Thymus (tissue), 14 donors: ENCODE measurements at places on chromosomes 7 and 10.

DNA sequence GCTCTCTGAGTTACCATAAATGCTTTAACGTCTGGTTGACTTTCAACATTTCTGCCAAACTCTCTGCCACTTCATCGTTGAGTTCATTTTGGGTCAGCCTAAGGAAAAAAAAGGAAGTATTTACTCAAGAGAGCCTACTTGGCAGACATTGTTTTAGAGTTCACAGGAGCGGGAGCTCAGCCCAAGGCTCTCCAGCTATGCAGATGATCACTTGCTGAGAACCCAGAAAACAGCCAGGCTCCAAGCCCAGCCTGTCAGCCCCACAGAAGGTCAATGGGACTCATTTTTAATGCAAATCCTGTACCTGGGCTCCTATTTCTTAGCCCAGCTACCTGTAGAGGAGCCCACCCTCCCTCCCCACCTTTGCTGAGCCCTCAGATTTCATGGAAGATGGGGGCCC lies 45.5 kb downstream of the NOD1 start:
- DNase-seq: no peak

GRCh38 chr10:90871279-90871765 lies 452 bp upstream of the RPP30 start:
- peak; percentile 62 for DNase-seq

DNA sequence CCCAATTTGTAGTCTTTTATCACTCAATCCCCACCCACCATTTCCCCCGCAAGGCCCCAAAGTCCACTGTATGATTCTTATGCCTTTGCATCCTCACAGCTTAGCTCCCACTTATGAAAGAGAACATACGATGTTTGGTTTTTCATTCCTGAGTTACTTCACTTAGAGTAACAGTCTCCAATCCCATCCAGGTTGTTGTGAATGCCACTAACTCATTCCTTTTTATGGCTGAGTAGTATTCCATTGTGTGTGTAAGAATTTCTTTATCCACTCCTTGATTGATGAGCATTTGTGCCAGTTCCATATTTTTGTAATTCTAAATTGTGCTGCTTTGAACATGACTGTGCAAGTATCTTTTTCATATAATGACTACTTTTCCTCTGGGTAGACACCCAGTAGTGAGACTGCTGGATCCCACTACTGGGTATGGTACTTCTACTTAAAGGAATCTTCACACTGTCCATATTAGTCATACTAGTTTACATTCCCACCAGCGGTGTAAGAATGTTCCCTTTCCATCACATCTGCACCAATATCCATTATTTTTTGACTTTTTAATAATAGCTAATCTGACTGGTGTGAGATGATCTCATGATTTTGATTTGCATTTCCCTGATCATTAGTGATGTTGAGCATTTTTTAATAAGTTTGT lies 152.6 kb downstream of the JMJD1C start:
- no peak for DNase-seq

GRCh38 chr7:137932881-137933269 lies 69.0 kb downstream of the CREB3L2 start:
- no peak for DNase-seq

- DNase-seq: no peak
Observed at GRCh38 chr7:43905956-43906330, 453 bp downstream of the URGCP start.

- peak; percentile 85 for DNase-seq
Observed at GRCh38 chr7:102028206-102028826, 210.9 kb downstream of the CUX1 start.

DNA sequence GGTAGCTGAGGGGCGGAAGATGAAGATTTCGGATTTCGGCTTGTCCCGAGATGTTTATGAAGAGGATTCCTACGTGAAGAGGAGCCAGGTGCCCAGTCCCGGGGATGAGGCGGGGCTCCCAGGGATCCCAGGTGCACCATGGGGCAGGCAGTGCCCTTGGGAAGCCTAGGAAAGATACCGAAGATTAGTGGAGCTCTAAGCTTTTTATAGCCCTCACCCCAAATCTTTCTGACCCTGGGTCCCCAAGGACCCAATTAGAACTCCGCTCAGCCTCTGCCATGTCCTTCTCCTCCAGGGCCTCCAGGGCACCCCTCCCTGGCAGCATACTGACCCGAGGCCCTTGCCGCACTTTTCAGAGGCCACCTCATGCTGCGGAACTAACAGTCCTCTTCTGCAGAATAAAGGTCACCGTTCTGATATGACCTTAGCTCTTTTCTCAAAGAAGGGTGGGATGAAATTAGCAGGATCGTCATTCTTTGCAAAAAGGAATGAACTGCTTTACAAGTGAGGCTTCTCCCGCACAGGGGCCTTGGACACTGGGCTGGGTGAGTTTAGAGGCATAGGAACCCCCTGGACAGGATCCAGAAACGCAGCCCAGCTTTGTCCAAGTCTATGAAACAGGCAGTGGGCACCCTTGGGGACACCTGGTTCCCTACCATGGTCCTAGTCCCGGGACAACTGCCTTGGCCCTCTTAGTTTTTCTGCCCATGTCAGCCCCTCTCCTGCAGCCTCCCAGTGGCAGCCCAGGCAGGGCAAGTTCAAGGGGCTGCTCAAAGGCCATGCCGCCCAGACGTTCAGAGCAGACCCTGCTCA lies 17.9 kb upstream of the CSGALNACT2 start:
- no peak for DNase-seq

GRCh38 chr10:71762324-71762723 lies 11.0 kb downstream of the VSIR start:
- no peak for DNase-seq

DNA sequence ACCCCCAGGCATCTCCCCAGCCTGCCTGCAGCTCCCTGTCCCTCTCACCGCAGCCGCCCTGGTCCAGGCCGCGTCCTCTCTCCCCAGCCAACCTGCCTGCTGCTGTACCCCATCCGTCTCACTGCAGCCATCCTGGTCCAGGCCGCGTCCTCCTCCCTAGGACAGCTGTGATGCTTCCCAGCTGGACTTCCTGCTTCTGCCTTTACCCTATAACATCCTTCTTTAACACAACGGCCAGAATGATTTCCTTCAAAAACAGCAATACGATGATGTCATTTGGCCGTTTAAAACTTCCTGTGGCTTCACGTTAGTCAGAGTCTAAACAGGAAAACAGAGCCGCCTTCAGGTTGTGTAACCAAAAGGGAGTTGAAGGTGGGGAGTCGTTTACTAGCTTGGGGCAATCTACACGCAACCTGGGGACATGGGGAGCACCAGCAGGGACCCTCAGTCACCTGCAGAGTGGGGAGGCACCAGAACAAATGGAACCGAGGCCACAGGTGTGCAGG lies 32.2 kb upstream of the ZFAND2A start:
- DNase-seq: no peak
